ENCODE measurements at places on chromosomes 7 and 10. TPM values are rescaled to one million over a fixed set of nuclear protein-coding genes. Genes with fewer than 3 reads are reported as not detected.

CFTR gene
- total RNA-seq: 2.5 TPM

MYL7 gene
- total RNA-seq: not detected

SUPV3L1 gene
- 38.6 TPM for total RNA-seq

AQP1 gene
- total RNA-seq: 75.8 TPM

CDK5 gene
- total RNA-seq: 18.6 TPM

FGL2 gene
- total RNA-seq: 34.0 TPM

ERVW-1 gene
- not detected for total RNA-seq
